Parietal lobe (tissue), 2 donors: ENCODE measurements at places on chromosomes 12 and 14. TPM values are rescaled to one million over a fixed set of nuclear protein-coding genes. Genes with fewer than 3 reads are reported as not detected.

Gene MYF5
- not detected for total RNA-seq

Gene MPHOSPH9
- total RNA-seq: 121 TPM

Gene PTCSC3
- total RNA-seq: not detected

Gene TRIM9
- total RNA-seq: 107 TPM

Gene GALNT6
- not detected for total RNA-seq

Gene CFAP73
- total RNA-seq: not detected

Gene CAPZA3
- total RNA-seq: not detected
